Stimulated activated naive B cell treated with anti-CD40 and anti-IgM and Interleukin-4, amounts not matched to agents 10 μg/mL and 1 μg/mL and 100 μg/mL, for 72 hours (primary cell): ENCODE measurements at places on chromosomes 7 and 10.

GRCh38 chr10:29783201-29783947, 148.6 kb upstream of the SVIL start:
- DNase-seq: no peak

GRCh38 chr7:46572691-46573090, 651.6 kb upstream of the IGFBP3 start:
- DNase-seq: no peak

- no peak for DNase-seq
Observed at GRCh38 chr10:29671968-29672367, 37.2 kb upstream of the SVIL start.

DNA sequence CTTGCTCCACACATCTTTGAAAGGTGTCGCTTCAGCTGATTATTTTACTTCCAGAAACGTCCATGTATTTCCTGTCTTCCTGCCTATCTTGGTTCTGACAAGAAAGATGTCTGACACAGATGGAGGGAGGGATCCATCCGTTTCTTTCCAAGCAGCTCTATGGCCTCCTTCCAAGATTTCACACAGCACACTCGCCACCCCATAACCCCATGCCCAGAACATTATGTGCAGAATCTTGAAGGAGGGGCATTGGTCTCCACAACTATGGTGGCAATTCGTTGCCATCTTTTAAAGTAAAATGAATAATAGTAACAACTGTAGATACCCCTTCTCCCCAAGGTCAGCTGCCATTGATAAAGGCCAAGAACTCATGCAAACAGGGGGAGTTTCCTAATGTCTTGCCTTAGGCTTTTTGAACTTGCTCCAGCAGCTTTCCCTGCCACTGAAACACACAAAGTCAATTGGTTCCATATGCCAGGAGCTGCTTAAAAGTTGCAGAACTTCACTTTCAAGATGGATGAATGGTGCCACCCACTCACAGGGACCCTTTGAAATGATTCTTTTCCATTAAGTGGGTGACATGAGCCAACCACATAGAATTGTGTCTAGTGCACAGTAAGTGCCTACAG, 60.0 kb downstream of the VSTM4 start:
- DNase-seq: no peak

- no peak for DNase-seq
Observed at GRCh38 chr7:25951414-25952260, 200.4 kb upstream of the NFE2L3 start.
